ENCODE measurements at places on chromosomes 3 and 15. TPM values are rescaled to one million over a fixed set of nuclear protein-coding genes. Genes with fewer than 3 reads are reported as not detected.

GNAT1 gene
- total RNA-seq = not detected

SENP8 gene
- 2.0 TPM for total RNA-seq

DPPA2 gene
- total RNA-seq = not detected

MYL3 gene
- not detected for total RNA-seq

DNA sequence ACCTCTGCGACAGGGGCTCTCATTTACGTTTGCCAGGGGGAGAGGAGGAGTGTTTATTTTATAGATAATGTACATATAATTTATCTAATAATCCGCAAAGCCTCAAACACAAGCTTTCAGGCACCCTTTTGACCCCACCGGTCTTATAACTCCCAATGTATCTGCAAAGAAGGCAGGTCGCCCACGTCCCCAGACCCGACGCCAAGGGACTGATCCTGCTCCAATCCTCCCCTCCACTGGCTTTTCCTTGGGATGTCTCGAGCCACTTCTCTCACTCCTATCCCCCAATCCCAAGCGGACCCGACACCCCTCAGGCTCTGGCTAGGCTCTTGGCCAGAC lies 452 bp downstream of the DCP1A start:
- no peak for DNase-seq

GRCh38 chr3:186510374-186511079 lies 33.7 kb downstream of the CRYGS start:
- DNase-seq = no peak

DNA sequence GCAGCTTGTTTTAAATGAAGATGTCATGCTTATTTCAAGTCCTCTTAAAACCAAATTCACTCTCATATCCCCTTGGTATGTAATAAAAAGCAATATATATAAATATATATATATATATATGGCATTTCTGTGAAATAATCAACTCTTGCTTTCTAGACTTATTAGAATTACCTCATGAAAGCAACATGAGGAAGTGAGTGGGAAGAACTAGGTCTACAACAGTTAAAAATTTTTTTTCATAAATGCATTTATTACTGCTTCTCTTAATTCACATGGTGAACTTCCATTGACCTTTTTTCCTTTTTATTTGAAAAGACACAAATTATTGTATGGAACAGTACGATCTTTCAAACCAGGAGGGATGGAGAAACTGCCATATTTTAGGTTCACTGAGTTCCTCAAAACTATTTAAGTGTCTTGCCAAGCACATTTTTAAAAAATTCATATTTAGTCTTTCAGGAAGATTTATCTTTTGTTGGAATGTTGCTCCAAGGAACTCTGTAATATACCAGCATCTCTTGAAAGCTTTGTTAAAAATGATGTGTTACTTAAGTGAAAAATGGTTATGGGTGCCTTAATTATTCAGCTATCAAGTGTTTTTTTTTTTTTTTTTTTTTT lies 185.2 kb downstream of the GHSR start:
- DNase-seq = no peak

DNA sequence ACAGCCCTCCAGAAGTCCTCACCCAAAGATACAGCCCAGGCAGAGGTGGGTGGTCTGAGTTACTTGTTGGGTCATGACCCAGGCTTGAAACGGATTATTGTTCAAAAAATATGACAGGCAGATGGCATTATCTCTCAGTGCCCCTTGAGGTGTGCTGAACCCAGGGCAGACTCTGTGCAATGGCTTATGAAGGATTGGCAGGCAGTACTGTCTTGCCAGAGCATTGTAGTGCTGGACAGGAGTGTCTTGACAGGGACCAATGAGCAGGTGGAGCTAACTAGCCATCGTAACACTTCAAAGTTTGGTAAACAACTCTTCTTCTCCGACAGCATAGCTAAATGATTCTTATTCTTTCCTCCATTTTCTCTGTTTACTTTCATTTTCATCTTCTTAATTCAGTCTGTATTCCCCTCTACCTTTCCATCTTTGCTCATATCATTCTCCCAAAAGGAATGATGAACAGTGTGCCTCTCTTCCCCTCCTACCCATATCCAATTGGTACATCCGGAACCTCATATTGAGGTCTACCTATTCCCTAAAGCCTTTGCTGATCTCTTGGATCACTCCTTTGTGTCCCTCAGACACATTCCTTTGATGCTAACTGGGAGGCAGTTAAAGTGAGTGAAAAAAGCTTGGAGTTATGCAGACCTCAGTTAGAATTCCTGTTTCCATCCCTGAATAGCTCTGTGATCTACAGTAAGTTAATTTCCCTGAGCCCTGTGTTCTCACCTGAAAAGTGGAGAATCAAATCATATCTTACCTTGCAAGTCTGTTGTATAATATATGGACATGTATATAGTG lies 2.6 kb upstream of the IL20RB start:
- no peak for DNase-seq

GRCh38 chr3:24802614-24803013 lies 308.0 kb upstream of the THRB start:
- no peak for DNase-seq

GRCh38 chr3:187624588-187624987 lies 45.6 kb downstream of the SST start:
- no peak for DNase-seq

DNA sequence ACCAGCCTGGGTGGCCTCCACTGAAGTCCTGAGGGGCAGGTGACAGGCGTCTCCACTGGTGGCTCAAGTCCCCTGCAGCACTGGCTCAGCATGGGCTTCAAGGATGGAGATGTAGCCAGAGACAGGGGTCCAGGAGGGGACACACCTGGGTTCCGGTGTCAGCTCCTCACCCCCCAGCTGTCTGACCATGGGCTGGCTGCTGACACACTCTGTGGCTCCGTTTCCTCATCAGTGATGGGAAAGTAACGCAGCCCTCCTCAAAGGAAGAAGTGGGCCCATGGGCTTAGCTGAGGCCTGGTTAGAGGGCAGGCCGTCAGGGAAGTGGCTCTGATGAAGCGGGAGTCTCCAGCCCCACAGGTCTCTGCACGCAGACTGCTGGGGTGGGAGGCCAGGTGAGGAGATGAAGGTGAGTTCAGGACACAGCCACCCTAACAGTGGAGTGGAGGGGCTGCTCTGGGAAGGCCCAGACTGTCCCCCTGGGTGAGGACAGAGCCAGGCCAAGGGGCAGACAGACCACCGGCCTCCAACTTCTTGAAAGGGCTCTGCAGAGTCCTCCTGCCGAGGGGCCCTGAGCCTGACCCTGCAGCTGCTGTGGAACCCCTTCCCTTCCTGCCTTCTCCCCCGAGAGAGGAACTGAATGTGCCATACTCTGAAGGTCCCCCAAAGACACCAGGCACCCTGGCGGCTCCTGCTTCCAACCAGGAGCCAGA lies 24.0 kb downstream of the PSTPIP1 start:
- no peak for DNase-seq

DNA sequence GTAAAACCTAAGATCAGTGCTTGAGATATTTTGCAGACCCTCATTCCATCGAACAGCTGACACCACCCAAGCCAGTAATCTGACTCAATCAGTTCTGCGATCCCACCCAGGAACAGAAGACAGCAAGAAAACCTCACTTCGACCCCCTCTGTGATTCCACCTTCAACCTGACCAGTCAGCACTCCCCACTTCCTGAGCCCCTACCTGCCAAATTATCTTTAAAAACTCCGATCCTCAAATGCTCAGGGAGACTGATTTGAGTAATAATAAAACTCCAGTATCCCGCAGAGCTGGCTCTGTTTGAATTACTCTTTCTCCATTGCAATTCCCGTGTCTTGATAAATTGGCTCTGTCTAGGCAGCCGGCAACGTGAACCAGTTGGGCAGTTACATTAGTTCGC lies 25.7 kb upstream of the CLDN16 start:
- no peak for DNase-seq

- DNase-seq = no peak
Measured at GRCh38 chr3:99878005-99878404, 60.3 kb downstream of the CMSS1 start.

GRCh38 chr15:29820394-29821154 lies 1.7 kb downstream of the TJP1 start:
- DNase-seq = no peak

GRCh38 chr3:22269831-22270230 lies 518.8 kb upstream of the ZNF385D start:
- DNase-seq = no peak

DNA sequence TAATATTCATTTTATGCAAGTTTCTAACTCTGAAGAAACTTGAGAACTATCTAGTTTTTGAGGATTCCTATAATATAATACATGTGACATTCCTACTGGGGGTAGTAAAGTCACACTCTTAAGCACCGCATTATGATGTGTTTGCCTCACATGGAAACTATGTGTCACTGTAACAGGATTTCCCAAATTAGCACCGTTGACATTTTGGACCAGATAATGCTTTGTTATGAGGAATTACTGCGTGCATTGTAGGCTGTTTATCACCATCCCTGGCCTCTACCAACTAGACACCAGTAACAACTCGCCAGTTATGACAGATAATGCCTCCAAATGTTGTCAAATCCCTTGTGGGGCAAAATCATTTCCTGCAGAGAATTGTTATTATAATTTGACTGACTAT lies 267.8 kb downstream of the RAP2B start:
- no peak for DNase-seq
